ENCODE measurements at places on chromosomes 2 and 18. TPM values are rescaled to one million over a fixed set of nuclear protein-coding genes. Genes with fewer than 3 reads are reported as not detected.

C2orf92 gene
- total RNA-seq: 2.5 TPM

FTCDNL1 gene
- 0.59 TPM for total RNA-seq

HOXD11 gene
- not detected for total RNA-seq

FMNL2 gene
- 58.0 TPM for total RNA-seq

IMPA2 gene
- total RNA-seq: 3.1 TPM

CPS1 gene
- 30.0 TPM for total RNA-seq

CCDC68 gene
- total RNA-seq: 15.1 TPM

Measured in smooth muscle cell of the pulmonary artery (primary cell).